ENCODE measurements at places on chromosomes 16 and 17.
A peak's percentile ranks its signal among the peaks of the same experiment; 100 is the strongest.

DNA sequence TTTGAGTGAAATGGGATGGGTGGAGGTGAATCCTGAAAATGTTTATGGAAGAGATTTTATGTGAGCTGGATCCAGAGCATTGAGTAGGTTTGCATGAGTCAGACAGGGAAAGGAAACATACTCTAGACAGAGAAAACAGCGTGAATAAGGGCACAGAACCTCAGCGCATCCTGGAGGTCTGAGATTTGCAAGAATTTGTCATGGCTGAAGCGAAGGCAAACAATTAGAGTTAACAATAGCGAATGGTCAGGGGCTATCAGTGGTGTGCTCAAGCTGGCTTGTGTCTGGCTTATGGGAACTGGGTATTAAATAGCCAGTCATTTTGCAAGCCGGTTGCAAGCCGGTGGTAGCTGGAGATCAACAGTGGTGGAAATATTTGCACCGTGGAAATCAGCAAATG is 36.4 kb downstream of the MAP2K6 start:
- no peak for DNase-seq

- no peak for DNase-seq
These were observed 36.6 kb upstream of the NACA2 start for GRCh38 chr17:61627658-61628057.

GRCh38 chr17:61996916-61997605 is 68.0 kb downstream of the MED13 start:
- no peak for DNase-seq

DNA sequence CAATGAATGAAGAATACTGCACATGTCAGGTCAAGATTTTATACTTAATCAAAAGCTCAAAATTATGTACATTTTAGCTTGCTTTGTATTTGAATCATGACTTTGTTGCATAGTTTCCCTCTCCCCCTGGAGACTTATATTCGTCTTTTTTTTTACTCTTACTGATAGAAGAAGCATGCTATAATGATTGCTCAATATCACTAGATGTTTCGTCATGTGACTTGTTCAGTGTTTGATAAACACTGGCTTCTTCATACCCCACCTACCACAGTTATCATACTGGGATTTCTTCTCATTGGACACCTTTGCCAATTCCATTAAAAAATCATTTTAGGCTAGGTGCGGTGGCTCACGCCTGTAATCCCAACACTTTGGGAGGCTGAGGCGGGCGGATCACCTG is 148.7 kb downstream of the FTO start:
- no peak for DNase-seq

DNA sequence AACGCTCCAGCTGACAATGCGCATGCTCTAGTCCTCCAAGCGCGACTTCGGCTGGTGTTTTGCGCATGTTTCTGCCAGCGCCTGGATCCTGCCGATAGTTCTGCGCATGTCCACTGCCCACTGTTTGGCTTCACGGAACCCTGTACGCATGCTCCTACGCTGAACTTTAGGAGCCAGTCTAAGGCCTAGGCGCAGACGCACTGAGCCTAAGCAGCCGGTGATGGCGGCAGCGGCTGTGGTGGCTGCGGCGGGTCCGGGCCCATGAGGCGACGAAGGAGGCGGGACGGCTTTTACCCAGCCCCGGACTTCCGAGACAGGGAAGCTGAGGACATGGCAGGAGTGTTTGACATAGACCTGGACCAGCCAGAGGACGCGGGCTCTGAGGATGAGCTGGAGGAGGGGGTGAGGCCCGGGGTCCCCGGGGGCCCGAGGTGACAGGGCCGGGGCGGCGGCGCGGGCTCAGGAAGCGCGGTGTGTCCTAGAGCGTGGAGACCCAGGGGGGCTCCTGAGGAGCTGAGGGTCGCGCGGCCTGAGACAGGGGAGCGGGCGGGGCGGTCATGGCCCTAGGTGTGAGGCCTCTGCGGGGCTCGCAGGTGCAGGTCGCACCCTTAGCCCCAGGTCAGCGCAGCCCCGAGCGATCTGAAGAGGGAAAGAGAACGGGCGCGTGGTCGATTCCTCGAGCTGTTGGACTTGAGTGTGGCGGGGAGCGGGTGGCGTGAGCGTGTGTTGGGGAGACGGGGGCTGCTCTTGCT is at the start of the genes RPS6KB1 and TUBD1:
Gene RPS6KB1, plus strand, starts transcription at position 198 of the 752 bp plus-strand sequence. Its CDS starts 64 bp downstream, at position 262.
Gene TUBD1, minus strand, starts transcription at position 20 of the 752 bp plus-strand sequence. CDS start 1,941 bp downstream, outside the sequence.
- DNase-seq: peak; percentile 98

- DNase-seq: no peak
These were observed 567 bp upstream of the GCSH start for GRCh38 chr16:81096715-81097208.

GRCh38 chr16:87496447-87496801 is 3.6 kb upstream of the ZCCHC14 start:
- DNase-seq: no peak

- no peak for DNase-seq
These were observed 11.3 kb upstream of the LDHD start for GRCh38 chr16:75127713-75128415.

DNA sequence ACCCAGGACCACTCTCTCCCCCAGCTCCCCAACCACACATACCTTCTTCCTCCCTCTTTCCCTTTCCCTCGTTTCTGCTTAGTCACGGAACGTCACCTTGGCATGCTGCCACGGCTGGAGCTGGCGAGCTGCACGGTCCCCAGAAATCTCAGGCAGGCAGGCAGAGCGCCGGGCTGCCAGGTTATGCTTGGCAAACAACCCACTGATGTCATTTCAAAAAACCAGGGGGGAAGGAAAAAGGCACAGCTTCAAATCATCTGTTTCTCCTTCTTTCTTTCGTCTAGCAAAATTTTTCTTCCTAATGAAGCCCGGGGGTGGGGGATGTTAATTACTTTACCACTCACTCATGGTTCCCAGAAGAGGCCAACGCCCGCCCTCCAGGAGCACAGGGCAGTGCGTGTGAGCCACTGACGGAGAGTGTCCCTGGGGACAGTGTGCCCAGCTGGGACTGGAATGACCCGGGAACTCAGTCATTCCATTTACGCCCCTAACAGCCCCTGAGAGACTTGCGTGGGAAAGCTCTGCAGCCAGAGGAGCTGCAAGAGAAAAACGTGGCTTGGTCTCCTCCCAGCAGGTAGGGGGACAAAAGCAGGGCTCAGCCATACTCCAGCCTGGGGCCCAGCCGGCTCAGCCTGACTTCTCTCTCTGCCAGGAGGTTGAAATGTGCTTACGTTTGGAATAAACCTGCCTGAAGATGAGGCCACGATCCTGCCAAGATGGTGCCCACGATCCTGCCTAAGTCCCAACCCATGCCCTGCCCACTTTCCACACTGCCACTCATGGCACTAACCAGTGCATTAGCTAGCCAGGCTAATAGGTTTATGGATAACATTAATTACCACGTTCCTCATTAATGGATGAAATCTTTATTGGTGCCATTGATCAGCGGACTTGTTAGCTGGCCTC is 198.9 kb downstream of the ZFHX3 start:
- no peak for DNase-seq

DNA sequence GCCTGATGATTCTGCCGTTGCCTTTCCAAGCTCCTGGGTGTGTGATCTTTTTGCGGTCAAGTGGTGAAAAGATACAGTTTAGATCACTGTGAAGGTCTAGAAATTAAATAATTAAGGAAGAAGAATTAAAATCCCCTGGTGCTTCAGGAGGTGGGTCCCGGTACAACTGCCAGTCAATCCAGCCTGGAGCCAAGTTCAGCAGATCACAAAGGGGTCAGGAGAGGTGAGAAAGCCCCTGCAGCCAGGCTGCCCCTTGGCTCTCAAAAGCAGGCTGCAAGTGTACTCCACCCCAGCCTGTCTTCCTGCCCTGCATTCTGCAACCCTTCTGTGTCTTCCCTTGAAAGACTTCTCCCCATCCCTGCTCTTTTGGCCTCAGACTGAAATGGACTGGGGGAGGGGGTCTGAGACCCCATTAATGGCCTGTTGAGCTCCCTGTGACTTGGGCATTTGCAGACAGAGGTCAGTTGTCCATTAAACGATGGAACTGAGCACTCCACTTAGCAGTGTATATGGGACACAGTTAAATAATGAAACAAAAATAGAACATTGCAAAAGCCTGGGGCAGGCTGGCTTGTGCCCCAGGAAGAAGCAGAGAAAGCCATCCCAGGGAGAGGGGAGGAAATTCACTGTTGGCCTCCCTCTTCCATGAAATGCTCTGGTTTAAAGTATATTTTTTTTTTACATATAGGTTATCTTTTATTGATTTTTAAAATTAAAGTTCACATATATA is 15.1 kb downstream of the CACNG5 start:
- no peak for DNase-seq

GRCh38 chr17:31834448-31834847 is 24.6 kb downstream of the COPRS start:
- DNase-seq: no peak

DNA sequence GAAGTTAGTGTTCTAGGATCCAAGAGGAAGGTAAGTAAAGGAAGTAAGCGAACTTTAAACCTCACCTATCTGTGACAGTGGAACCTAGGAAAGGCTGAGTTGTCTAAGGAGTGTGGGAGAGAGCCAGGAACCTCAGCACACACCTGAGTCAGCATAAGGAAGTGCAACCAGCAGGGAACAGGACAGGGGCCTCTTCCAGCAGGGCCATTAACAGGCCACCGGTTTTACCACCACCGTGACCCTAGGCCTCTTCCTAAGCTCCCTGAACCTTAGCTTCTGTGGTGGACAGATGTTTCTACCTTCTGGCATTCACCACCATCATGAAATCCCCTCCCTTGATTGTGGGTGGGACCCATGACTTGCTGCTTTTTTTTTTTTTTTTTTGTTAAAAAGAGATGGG is 26.7 kb upstream of the GPATCH8 start:
- DNase-seq: no peak

DNA sequence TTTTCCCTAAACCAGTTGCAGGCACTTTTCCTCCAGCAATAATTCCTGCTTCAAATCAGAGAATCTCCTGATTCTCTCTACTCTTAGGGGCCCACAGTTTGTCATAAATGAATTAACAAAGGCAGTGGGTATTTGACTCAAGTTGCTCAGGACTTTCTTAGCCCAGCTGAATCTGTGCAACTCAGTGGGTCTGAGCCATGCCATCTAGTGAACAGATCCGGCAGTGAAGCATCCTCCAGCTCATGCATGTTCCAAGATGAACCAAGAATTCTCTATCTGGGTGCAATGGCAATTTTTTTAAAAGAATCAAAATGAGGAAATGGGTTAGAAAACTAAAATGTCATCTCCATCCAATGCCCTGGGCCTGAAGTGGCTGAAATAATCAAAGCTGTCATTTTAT is 575.2 kb upstream of the CDH11 start:
- DNase-seq: no peak

GRCh38 chr16:50747207-50747956 is 5.5 kb downstream of the CYLD start:
- peak; percentile 21 for DNase-seq

DNA sequence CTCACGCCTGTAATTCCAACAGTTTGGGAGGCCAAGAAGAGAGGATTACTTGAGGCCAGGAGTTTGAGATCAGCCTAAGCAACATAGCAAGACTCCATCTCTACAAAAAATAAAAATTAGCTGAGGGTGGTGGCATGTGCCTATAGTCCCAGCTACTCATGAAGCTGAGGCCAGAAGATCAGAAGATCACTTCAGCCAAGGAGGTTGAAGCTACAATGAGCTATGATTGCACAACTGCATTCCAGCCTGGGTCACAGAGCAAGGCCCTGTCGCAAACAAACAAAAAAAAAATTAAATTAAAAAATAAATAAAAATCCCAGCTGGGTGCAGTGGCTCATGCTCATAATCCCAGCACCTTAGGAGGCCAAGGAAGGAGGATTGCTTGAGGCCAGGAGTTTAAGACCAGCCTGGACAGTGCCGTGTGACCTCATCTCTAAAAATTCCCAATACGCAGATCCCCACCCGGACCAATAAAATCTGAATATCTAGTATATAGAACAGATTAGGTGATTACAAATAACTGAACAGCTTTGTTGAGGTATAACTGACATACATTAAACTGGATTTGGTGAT is 18.2 kb upstream of the ATF7IP2 start:
- no peak for DNase-seq

GRCh38 chr16:4052801-4053293 is 63.4 kb downstream of the ADCY9 start:
- DNase-seq: no peak

GRCh38 chr16:87207509-87207908 is 109.7 kb downstream of the C16orf95 start:
- no peak for DNase-seq

DNA sequence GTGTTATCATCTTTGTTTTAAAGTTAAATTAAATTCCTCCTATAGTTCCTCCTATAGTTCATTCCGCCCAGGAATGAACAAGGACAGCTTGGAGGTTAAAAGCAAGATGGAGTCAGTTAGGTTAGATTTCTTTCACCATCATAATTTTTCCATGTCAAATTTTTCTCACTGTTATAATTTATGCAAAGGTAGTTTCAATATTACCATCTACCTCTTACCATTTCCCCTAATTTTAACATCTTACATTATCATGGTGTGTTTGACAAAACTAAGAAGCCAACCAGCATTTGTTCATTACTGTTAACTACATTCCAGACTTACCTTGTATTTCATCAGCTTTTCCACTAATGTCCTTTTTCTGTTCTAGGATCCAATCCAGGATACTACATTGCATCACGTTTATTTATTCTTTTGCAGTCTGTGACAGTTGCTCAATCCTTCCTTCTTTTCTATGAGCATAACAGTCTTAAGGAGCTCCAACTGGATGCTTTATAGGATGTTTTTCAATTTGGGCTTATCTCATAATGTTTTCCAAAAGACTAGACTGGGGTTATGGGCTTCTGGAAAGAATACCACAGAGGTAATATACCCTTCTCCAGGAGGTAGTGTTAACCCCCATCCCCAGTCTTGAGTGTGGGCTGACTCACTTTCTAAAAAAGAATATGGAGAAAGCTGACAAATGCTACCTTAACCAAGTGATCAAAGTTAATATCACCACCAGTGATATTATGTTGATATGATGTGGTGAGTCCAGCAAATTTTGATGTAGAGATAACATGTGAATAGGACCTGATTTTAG is 158.5 kb downstream of the PPM1E start:
- DNase-seq: no peak

DNA sequence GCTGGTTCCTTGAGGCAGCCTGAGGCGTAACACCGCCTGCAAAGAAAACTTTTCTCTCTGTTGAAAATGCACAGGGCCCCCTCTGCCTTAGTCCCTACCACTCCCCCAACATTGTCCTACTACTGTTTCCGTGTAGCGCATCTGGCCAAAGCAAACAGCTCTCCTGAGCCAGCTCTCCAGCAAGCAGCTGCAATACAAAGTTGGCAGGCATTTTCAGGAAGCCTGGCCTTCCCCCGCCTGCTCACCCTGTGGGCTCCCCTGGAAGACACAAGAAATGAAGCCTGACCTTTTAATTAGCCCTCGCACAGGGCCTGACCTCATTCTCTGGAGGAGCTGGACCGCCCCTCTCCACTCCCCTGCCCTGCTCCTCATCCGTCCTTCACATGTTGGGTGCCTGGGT is 66.7 kb downstream of the SOX9 start:
- no peak for DNase-seq

DNA sequence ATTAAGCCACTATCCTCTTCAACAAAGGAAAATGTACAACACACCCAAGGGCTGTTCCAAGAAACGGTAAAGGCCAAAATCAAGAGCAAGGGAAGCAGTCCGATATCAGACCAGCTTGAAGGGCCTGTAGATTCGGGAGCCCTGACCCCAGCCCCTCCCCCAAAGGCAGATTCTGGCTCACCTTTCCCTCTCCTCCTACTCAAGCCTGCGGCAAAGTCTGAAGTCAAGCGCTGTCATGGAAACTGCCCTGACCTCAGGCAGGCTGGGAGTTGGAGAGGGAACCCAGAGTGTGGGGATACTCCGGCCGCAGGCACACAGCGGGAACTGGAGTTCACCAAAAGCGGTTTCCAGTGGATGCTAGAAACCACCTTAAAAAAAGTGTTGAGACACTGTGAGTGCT is 1.8 kb downstream of the ALYREF start:
- DNase-seq: no peak

- DNase-seq: no peak
These were observed 35.5 kb downstream of the CPNE2 start for GRCh38 chr16:57127836-57128235.

- no peak for DNase-seq
These were observed 7.9 kb upstream of the MT2A start for GRCh38 chr16:56600398-56600999.
